Kidney glomerular epithelial cell (primary cell): ENCODE measurements at places on chromosomes 6 and 20.

DNA sequence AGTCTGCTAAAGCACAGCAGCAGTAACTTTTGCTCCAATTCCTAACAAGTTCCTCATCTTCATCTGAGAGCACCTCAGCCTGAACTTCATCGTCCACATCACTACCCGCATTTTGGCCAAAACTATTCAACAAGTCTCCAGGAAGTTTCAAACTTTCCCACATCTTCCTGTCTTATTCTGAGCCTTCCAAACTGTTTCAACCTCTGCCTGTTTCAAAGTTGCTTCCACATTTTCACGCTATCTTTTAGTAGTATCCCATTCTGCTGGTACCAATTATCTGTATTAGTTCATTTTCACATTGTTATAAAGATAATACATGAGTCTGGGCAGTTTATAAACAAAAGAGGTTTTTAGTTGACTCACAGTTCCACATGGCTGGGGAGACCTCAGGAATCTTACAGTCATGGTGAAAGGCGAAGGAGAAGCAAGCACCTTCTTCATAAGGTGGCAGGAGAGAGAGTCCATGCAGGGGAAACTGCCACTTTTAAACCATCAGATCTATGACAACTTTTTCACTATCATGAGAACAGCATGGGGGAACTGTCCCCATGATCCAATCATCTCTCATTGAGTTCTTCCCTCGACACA, 99.4 kb upstream of the GRIK2 start:
- DNase-seq: no peak

DNA sequence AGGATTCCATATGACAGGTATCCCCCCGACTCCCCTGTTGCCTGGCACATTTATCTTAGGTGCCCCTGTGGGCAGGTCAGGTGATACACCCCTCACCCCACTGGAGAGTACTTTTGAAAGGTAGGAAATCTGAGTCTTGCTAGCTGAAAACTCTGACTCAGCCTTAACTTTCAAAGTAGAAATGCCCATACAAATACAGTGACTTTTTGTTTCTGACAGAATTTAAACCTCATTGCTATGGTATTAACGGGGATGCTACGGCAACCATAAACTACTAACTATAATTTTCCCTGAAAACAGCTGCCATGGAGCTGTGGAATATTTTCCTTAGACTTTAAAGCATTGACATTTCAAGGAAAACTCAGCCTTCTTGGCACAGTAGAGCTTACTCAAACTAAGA, 536.0 kb downstream of the RFPL4B start:
- no peak for DNase-seq

DNA sequence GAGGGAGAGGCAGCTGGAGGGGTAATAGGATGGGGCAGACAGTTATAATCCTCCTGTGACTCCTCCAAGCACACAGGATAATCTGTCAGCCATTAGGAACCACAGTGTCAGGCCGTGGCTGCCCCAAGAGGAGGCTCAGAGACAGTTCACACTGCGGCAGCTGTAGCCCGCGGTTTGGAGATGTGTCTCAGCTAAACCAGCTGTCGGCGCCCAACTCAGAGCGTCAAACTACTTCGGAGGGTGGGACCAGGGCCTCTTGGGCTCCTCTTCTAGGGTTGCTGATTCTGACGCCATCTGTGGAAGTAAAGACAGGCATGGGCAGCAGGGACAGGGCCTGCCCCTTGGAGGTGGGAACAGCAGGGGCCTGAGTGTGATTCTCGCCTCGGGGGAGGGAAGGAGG, 309.8 kb downstream of the CDC5L start:
- DNase-seq: no peak

DNA sequence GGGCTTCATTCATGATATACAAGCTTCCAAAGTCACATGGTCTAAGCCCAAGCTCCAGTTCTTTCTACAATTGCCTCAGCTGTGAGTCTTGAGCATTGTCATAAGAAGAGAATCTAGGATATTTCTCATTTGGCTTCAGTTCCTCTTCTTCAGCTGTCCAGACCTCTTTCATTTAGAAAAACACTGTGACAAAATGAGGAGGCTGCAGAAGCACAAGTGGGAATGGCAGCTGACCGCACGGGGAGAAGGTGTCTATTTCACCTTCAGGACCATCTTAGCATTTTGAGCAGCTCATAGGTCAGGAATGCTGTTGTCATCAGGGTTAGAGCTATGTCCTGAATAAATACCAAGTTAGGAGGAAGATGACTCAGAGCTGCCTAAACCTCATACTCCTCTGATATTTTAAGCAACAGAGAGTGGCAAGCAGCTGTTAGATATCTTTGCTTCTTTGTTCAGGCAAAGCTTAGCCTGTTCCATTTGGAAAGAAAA, 390.1 kb upstream of the CITED2 start:
- peak; percentile 98 for DNase-seq

- no peak for DNase-seq
Measured at GRCh38 chr6:44004136-44004535, 123.1 kb downstream of the MRPL14 start.

- no peak for DNase-seq
Measured at GRCh38 chr6:95805699-95806098, 210.1 kb upstream of the FUT9 start.

- DNase-seq: no peak
Measured at GRCh38 chr20:4147319-4147718, 132.0 kb upstream of the RNF24 start.

DNA sequence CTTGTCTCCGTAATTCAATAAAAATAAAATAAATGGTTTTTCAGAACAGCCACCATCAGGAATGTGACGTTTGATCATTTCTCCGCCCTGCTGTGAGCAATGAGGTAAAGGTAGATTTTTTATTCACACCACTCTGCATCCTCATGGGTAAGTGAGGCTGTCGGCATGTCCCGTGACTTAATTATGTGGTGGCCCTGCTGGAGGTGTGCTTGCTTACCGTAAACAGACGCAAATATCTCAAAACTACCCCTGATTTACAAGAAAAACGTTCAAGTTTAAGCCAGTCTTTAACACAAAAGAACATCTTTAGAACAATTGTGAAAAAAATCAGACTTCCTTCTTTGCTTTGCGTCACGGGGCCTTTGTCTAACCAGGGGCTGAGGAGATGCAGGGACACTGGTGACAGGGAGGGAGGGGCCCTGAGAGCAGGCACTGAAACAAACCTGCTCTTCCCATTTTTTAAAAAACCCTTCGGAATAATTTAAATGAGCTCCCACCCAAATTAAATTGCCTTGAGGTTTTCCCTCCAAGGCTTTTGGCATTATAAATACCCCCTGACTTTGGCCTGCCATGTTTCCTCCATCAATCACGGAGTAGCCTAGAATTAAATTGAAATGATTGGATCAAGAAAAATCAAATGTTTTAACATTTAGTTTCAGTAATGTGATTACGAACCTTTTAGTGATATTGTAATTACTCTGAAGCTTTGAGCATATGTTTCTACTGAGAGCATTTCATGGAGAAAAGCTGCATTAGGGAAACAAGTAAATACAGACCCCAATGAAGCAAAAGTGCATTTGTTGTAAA, 13.4 kb downstream of the PRKN start:
- DNase-seq: no peak

GRCh38 chr6:6474170-6474920, 114.2 kb upstream of the LY86 start:
- DNase-seq: no peak

- DNase-seq: peak; percentile 43
Measured at GRCh38 chr6:3001773-3002293, 2.1 kb downstream of the NQO2 start.

GRCh38 chr20:38957915-38958485, 4.1 kb upstream of the DHX35 start:
- DNase-seq: no peak

- DNase-seq: no peak
Measured at GRCh38 chr20:20624914-20625313, 87.5 kb downstream of the RALGAPA2 start.

DNA sequence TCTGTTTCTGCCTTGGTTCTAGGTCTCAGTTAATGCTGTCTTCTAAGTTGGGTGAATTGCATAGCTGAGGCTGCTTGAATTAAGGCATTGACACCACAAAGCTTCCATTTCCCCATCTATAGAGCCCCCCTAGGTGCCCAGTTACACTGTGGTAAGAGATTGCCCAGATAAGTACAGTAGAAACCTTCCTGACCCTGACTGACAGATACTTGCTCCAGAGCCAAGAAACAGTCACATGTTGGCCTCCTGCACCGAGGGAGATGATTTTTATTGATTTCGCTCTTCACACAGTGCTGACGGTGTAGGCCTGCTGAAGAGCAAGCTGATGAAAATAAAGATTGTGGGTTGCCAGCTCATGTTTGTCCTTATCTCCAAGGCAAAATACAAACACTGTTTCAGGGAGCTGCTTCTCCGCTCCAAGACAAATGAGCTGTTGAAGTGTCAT, 67.9 kb downstream of the TRMT11 start:
- DNase-seq: no peak

DNA sequence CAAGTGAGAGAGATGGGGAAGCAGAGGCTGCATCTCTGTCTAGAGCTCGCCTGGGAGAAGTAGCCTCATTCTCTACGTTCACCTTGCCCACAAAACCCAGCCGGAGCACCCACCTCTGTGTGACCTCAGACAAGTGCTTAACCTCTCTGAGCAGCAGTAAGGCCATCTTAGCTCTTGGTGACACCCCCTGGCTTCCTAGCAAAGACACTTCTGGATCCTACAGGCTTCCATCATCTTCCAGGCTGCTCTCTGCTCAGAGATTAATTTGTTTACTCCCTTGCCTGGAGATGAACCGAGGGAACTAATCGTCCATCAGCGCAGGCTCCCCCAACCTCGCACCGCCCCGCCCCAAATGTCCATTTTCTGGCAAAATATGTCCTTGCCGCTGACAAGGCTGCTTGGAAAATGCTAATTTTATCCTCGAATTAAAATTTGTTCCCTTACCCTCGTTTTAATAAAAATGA, 24.0 kb upstream of the CTNNBL1 start:
- no peak for DNase-seq

DNA sequence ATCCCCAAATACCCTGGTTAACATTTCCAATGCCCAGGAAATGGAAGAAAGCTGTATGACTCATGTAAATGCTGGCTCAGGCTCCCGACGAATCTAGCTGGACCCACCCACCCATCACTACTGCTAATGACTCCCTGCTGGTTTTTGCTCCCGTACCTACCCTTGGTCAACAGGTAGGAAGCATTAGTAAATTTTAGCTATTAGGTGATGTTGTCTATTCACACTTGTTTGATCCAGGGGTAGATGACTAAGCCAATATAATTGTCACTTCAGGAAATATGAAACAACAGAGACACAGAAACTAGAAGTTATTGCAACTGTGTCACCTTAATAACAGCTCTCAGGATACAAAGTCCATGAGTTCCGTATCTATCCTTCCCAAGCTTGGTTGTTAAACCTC, 94.4 kb upstream of the BEND6 start:
- DNase-seq: no peak

DNA sequence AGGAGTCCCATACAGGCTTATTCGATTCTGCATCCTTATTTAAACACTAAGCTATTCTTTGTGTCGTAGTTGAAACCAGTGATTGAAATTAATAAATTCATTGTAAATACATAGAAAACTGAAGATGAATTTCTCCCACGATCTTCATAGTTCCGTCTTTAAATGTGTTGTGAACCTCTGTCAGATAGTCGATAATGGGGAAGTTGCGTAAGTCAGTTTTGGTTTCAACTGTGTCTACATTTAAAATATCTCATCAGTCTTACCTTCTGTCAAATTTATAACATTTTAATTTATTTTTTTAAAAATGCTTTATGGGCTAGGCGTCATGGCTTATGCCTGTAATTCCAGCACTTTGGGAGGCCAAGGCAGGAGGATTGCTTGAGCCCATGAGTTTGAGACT, 12.7 kb downstream of the STX11 start:
- no peak for DNase-seq
